ENCODE measurements at places on chromosomes 2 and 18.

GRCh38 chr2:232341739-232342126, 36.8 kb upstream of the ALPP start:
- no peak for DNase-seq

DNA sequence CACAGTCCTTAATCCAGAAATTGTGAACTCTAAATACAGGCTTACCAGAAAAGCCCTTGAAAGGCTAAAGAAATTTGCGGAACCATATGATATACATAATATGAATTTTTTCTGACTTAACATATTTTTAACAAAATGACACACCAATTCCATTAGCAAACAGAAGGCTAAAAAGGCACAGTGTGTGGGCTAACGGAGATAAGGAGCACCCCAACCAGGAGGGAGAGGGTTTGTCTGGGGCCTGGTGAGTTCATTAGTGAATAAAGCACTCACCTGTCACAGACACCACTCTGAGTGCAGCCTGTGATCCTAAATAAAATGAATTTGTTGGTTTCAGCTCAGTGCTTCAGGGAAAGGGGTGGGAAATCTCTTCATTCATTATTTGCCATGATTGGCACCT, 2.7 kb upstream of the FECH start:
- no peak for DNase-seq

- DNase-seq: no peak
Observed at GRCh38 chr2:27739058-27739373, 32.5 kb upstream of the MRPL33 start.

GRCh38 chr2:168649105-168649504, 153.3 kb upstream of the NOSTRIN start:
- peak; percentile 53 for DNase-seq

- DNase-seq: no peak
Observed at GRCh38 chr2:233437439-233437955, 83.2 kb downstream of the DGKD start.

DNA sequence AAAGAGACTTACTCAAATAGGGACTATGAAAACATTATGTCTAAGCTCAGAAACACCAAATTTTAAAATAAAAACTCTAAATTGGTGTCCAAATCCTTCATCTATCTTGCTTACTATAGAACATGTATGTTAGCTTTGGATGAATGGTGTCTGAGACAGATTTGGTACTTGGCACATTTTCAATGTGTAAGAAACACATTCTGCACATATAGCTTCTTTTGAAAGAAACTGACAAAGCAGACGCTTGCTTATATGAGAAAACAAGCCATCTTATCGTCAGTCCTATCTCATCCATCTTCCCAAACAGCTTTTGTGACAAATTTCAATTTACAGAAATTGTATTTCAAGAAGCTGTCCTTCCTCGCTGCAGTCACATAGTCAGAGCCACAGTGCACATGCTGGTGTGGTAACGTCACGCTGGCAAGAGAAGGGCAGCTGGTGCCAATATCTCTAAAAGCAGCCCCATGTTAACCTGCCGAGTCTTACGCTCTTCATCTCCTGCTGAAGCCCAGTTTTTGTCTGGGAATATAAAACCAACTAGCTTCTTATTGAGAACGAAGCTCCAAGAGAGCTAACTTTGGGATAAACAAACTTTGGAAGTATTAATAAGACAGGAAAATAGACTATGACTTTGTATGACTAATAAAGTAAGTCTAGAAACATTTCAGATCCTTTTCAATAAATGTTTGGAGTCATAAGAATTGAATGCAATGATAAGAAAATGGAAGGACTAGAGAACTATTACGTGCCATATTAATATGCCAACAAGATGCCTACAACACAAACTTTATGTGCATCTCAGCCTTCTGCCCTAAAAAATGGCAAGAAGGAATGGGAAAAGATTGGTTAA, 74.9 kb upstream of the TFCP2L1 start:
- peak; percentile 58 for DNase-seq

DNA sequence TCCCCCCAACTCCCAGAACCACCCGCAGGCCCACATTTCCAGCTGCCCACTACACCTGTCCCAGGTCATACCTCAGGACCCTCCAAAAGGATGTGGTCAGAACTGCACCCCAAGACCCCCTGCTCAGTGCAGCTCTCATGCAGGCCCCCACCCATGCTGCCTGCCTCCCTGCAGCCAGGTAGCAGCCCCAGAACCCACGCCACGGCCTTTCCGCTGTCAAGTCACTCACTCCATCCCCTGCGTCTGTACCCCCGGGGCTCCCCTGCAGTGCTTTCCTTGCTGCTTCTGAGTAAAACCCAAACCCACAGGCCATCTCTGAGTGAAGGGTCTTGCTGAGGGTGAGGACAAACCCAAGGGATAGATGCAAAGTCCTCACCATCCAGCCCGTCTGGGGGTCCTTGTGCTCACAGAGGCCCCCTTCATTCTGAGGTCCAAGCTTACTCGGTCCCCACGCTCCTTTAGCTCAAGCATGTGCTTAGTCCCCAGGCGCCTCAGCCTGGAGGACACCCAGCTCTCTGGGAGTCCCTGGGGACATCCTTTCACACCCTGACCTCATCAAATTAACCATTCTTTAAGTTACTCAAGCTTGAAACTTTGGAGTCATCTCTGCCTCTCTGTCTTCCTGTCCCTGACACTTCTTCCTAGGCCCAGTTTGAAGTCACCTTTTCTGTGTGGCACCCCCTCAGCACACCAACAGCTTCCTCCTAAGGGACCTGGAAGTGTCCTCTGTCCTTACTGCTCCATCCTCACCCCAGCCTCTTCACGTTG, 130.1 kb downstream of the SMAD7 start:
- no peak for DNase-seq

- peak; percentile 63 for DNase-seq
Observed at GRCh38 chr2:95158891-95159619, 593 bp downstream of the ZNF514 start.

DNA sequence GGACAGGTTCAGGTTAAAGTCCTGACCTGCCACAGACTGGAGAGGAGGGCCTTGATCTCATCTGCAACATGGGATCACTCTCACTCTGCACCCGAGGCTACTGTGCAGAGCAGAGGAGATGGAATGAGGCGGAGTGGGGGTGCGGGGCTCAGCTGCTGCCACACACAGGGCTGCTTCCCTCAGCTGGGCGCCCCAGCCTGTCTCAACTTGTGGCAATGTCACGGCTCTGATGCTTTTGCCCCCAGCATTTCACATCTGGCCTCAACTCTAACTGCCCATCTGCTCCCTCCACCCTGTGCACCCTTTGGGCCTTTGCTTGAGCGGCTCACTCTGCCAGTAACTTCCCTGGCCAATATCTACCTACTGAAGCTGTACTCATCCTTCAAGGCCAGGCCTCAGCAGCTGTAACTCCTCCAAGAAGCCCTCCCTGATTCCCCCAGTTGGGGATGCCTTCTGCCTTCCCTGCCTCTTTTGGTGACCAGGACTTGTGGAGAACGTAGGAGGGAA, 70.3 kb downstream of the POLR1A start:
- DNase-seq: no peak

GRCh38 chr2:174760845-174761473, 3.3 kb downstream of the CHRNA1 start:
- DNase-seq: no peak

DNA sequence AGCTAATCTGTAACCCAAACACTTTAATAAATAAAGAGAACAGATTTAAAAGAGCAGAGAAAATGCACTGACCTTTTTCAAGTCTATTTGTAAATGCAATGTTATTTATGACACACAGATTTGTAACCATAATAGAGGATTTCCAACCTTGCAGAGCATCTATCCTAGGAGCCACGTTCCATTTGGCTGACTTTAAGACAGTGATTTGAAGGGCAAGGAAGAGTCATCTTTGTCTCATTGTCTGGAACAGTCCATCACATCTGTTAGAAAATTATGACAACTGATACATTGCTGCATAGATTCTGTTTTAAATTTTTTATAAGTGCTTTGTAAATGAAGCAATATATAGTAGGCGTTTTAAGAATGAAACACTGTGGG, 90.8 kb upstream of the L3MBTL4 start:
- no peak for DNase-seq

DNA sequence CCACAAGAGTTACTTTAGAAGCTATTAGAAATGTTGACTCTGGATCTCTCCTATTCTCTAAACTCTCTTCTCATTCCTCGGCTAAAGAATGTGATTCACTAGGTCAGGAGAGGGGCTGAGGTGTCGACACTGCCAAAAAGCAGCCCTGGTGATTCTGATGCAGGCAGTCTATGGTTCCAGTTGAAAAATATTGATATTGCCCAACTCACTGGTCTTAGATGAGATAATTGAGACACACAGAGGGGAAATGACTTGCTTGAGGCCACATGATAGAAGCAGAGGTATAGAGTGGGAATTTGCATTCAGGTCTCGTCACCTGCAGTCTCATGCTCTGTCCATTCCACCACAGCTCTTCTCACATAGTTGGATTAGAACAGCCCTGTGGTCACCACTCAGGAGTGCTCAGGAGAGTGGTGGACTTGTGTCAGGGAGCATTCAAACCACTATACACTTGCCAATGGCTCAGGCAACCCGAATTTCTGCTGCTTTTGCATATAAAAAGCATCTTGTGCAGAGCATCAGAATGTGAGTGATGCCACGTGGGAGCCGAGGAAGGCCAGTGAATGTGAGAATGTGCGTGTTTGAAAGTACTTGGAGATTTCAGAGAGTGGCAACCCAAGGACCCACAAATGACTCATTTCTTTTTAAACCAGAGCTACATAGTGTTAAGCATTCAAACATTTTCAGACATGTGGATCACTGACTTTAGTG, 65.1 kb upstream of the CTLA4 start:
- DNase-seq: no peak

DNA sequence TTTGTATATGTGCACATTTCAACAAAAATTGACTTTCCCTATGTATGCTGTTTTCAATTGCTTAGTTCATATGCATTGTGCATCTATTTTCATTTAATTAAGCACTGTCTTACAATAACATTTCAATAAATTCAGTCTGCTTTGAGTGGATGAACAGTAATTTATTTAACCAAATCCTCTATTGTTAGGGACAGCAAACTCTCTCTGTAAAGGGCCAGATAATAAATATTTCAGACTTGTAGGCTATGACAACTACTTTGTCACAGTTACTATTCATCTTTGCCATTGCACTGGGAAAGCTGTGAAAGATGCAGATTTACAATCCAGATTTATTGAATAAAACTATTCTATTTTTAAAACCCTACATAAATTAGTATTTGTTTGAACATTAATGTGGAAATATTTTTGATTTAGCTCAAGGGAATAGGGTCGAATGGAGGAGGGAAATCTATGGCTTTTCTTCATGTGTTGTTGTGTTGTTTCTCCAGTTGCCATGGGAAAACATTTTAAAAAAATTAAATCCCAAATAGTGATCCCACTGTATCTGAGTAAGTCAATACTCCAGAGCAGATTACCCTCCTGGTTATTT, 14.2 kb upstream of the RAB27B start:
- DNase-seq: no peak

DNA sequence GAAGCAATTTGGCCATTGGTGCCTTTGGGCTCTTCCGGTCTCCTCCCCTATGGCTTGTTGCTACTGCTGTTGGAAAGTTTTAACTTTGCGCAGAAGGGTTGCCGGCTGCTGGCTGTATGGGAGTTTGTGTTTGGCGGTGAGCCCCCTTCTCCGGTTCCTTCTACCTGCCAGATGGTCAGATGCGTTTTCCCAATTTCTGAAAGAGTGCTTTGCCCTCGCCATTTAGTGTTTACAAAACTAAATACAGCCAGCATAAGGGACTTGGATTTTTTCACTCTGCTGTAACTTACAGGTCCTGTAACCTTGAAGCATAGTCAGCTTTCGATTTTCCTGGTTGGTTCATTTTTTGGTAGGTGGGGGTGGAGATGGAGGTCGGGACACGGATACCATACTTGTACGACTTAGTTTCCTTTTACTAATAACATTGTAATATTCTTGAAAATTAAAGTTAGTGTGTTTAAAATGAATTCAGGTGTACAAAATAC, 604 bp downstream of the COQ10B start:
- DNase-seq: no peak

GRCh38 chr2:88614497-88615157, 12.6 kb downstream of the EIF2AK3 start:
- DNase-seq: no peak

- DNase-seq: peak; percentile 23
Observed at GRCh38 chr2:1972948-1973347, 228.6 kb upstream of the PXDN start.

DNA sequence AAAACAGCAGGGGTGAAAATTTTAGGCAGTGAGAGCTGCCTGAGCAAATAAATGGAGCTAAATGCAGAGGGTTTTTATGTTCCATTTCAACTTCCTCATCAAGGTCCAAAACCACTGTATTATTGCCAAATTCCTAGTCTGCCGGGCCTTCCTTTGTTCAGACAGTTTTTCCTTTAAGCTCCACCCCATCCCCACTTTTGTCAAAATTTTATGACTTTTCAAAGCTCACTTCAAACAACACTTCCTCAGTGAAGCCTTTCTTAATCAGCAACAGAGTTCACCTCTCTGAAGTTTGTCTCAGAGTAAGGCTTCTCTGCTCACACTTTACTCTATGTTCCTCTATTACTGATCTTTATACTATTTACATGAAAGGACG, 81.3 kb downstream of the CERKL start:
- DNase-seq: peak; percentile 44

DNA sequence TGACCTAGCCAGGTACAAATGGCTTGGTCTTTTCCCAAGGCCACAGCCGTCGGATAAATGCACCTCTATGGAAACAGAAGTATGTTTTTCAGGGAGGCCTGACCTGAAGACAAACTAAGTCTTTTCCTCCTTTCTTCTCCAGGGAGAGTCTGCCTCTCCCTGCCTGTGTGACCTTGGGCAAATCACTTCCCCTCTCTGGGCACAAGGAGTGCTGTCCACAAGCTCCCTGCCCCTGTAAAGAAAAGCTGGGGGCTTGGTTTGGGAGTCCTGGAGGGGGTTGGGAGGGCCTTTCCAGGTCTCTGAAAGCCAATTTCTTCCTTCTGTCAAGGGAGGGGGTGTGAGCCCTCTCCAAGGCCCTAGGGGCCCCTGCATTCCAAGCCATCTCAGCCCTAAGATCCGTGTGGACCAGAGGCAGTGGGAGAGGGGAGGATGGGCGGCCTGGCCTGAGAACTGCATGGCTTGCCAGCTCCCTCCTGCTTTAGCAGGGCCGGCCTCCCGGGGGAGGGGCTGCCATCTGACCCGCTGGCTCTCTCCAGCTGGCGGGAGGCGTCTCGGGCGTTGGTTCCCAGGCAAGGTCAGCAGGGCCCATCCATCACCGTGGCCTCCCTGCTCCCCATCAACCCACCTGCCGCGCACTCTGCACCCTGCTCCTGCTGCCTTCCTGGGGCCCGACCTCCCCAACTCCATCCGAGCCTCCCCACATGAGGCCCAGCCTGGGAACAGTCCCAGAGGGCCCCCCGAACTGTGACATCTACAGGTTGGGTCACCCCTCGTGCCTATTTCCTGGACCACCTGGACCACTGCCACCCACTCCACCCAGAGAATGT, 61.4 kb downstream of the SMAD7 start:
- DNase-seq: peak; percentile 25

Data from G401 (cell line).